Mesothelial cell of epicardium (in vitro differentiated cells): ENCODE measurements at places on chromosomes 5 and 9.
A peak's percentile ranks its signal among the peaks of the same experiment; 100 is the strongest.

- H3K27ac ChIP-seq: no peak overlapping the region
- no peak overlapping the region for H3K4me3 ChIP-seq
- no peaks in the 10 kb centered on the region for H3K4me1 ChIP-seq
- no peaks in the 10 kb centered on the region for H3K36me3 ChIP-seq
- DNase-seq: no peak
These were observed 11.7 kb downstream of the MED7 start for GRCh38 chr5:157130925-157131324.

GRCh38 chr5:11734369-11734768 is 169.9 kb downstream of the CTNND2 start:
- no peaks in the 10 kb centered on the region for H3K27me3 ChIP-seq
- no peak overlapping the region for H3K4me3 ChIP-seq
- H3K4me1 ChIP-seq: no peaks in the 10 kb centered on the region
- no peaks in the 10 kb centered on the region for H3K36me3 ChIP-seq

DNA sequence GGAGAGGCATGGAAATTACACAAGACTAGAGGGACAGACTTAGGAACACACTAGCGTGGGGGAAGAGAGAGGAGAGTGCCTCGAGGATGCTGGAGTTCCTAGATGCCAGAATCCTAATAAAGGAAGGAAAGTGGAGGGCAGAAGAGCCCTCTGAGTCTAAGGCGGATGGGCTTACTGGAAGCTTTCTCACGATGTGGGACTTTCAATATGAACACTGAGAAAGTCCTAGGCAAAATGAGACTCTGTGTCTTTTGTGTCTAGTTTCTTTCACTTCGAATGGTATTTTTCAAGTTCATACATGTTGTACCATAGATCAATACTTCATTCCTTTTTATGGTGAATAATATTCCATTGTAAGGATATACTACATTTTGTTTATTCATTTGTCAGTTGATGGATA is 239.4 kb downstream of the NSG2 start:
- no peak overlapping the region for H3K4me3 ChIP-seq
- no peaks in the 10 kb centered on the region for H3K36me3 ChIP-seq
- peaks cover 77% of the 10 kb centered on the region for H3K27me3 ChIP-seq
- no peak overlapping the region for H3K27ac ChIP-seq
- DNase-seq: no peak

DNA sequence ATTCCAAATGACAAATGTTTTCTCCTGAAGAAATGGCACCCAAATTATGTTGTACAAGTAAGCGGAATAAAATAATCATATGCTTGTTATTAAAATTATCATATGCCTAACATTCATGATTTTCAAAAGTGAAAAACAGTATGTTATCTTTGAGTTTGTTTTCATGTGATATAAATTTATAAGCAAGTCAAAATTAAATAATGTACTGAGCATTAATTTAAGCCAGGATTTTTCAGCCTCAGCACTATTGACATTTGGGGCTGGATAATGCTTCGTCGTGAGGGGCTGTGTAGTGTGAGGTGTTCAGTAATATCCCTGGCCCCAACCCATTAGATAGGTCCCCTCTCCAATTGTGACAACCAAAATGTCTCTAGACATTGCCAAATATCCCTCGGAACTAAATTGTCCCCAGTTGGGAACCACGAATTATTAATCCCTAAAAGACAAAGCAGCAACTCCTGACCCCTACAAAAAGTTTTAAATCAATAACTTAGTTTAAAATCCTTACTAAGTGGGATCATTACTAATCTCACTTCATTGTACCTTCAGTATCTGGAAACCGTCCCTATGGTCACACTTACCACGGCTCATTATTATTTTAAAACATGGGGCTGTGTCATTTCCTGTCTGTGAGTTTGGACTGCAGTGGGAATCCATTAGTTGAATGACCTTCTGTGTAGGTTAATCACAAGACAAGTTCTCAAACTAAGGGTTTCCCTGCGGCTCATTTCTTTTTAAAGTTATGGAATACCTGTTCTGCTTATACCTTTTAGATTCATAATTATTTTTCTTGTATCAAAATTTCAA is 1.3 kb upstream of the NNT start:
- H3K27ac ChIP-seq: peak overlapping the region; percentile 94
- no peaks in the 10 kb centered on the region for H3K27me3 ChIP-seq
- H3K4me1 ChIP-seq: peaks cover 31% of the 10 kb centered on the region
- DNase-seq: no peak

GRCh38 chr9:20726144-20726543 is 42.1 kb downstream of the FOCAD start:
- peaks cover 29% of the 10 kb centered on the region for H3K4me1 ChIP-seq
- no peaks in the 10 kb centered on the region for H3K27me3 ChIP-seq
- no peak for DNase-seq
- H3K36me3 ChIP-seq: peaks cover 40% of the 10 kb centered on the region
- no peak overlapping the region for H3K27ac ChIP-seq

GRCh38 chr5:19903611-19904010 is 84.4 kb downstream of the CDH18 start:
- no peak for DNase-seq
- no peak overlapping the region for H3K4me3 ChIP-seq
- peaks cover 10% of the 10 kb centered on the region for H3K4me1 ChIP-seq
- H3K36me3 ChIP-seq: no peaks in the 10 kb centered on the region

GRCh38 chr5:79133121-79133656 is 21.6 kb downstream of the BHMT start:
- DNase-seq: no peak
- H3K36me3 ChIP-seq: no peaks in the 10 kb centered on the region
- no peaks in the 10 kb centered on the region for H3K27me3 ChIP-seq
- H3K27ac ChIP-seq: peak overlapping the region; percentile 92
- peaks cover 14% of the 10 kb centered on the region for H3K4me1 ChIP-seq
